HFFc6 (cell line): ENCODE measurements at places on chromosomes 16 and 17. TPM values are rescaled to one million over a fixed set of nuclear protein-coding genes. Genes with fewer than 3 reads are reported as not detected.

- no peak for DNase-seq
Measured at GRCh38 chr16:79067600-79067999, 532.9 kb downstream of the MAF start.

DNA sequence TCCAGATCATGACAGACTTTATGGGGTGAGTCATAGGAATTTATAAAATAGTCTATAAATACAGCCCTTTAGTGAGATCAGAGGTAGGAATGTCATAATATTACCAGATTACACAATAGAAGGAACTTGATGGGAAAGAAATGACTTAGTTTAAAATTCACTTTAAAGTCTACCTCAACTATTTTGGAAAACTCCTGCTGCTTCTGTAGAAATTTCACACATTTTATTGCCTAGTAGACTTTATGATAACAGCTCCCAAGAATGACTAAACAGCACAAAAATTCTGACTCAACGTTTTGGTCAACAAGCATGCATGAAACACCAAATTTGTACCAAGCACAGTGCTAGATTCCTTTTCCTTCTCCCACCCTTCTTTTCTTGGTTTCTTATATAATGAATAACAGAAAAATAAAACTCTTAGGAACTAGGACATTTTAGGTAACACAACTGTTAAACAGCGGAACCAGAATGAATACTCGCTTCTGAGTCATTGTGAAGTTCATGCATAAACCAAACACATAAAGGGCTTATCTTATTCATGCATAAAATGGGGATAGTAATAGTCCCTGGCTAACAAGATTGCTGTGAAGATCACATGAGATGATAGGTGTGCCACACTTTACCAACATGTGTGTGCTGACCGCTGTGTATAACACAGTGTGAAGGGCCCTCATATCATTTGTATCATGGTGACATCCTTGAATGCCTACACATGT, 243.9 kb downstream of the CDH8 start:
- peak; percentile 66 for DNase-seq

DNA sequence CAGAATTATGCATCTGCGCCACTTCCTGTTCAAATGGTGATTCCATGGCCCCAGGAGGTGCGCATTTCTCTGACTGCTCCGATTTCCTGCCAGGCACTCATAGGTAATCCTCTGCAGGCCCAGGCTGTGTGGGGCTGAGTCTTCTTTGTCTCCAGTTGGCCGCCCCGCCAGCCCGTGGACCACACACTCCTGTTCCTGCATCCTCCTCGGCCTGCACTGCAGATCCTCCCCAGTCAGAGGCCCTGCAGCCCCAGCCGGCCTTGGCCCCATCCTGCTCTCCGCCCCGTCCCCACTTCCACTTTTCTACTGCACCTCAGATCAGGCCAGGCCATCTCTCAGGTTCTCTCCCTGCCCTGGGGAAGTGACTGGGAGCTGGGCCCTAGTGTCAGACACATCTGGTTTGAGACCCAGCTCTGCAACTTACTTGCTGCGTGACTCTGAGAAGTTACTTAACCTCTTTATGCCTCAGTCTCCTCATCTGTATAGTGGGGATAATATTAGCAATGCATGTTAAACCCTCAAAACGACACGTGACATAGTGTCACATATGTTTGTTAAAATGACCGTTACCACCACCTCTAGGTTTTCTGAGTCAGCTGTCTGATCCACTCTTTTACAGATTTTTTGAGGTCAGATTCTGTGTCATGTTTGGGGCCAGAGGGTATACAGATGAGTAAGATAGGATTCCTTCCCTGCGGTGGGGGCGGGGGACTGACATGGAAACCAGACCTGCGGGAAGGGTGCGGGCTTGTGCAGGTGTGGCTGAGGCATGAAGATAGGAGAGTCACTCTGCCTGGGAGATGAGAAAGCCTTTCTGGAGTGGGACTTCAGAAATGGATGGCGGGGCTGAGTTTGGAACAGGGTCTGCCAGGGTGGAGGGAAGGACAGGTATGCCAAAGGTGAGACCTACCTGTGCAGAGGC, 12.8 kb downstream of the RAB11FIP4 start:
- DNase-seq: no peak

GRCh38 chr17:4766723-4767122, 5.0 kb upstream of the TM4SF5 start:
- DNase-seq: no peak

DNA sequence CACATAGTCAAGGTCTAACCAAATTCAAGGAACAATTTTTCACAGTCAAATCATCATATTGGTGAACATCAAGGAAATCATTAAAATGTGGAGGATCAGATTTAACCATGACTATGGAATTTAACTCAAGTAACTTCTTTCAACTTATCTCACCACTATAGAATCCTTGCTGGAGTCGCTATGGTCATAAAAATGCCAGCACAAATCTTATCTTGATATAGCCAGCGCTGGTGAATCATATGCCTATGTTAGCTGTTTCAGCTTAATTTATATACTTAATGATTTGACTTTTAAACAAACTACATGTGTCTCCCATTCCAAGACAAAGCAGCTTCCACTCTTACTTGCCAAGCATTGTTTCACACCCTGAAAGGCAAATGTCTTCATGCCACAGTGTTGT, 416.4 kb downstream of the CDH11 start:
- DNase-seq: peak; percentile 32

DNA sequence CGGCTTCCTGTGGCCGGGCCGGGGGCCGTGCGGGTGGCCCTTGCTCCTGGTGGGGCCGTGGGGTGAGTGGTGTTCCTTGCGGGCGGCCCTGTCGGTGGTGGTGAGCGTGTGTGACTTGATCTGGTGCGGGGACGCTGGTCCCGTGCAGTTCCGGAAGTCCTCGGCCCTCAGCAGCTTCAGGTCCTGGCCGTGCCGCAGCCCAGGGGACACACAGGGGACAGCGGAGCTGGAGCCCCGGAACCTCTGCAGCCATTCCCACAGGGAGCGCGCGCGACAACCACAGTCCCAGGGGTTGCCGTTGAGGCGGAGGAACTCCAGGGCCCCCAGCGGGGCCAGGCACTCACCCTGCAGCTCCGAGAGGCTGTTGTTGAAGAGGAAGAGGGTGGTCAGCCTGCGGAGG, 88.4 kb downstream of the RTN4RL1 start:
- DNase-seq: no peak

DNA sequence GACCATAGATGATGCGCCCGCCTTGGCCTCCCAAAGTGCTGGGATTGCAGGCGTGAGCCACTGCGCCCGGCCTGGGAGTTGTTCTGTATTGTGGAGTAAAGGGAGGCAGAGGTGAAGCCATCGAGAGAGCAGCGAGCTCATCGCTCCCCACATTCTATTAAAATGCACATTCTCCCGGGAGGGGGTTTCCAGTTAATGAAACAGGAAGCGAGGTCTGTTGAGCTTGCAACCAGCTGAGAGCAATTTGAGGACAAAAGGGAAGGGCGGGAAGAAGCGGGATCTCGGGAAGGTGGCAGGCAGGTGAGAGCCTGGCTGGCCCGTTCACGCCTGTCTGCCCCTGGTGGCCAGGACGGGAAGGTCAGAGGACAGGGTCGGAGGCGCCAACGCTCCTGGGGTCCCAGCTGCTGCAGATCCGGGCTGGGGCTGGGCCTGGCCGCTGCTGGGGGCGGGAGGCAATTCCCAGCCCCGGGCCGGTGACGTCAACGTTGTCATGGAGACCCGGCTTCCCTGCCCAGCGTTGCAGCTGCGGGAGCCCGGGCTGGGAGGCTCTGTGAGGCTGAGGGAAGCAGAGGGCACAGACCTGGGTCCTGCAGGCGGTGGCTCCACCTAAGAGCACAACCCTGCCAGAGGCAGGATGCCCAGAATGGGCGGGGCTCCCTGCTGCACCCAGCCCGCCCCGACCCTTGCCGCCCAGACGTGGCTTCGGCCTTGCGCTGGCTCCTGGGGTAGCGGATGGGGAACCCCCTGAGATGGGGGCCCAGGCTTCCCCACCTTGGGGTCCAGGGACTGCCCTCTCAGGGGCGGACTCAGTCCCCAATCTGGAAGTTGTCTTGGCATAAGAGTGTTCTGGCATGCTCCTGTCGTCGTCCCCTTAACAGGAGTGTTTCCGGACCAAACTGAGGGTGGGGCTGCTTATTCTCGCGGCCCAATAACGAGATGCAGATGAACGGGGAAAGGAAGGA, 48.7 kb upstream of the PLCG2 start:
- DNase-seq: peak; percentile 39

GRCh38 chr17:9844153-9844552, 18.4 kb downstream of the GLP2R start:
- DNase-seq: no peak

DNA sequence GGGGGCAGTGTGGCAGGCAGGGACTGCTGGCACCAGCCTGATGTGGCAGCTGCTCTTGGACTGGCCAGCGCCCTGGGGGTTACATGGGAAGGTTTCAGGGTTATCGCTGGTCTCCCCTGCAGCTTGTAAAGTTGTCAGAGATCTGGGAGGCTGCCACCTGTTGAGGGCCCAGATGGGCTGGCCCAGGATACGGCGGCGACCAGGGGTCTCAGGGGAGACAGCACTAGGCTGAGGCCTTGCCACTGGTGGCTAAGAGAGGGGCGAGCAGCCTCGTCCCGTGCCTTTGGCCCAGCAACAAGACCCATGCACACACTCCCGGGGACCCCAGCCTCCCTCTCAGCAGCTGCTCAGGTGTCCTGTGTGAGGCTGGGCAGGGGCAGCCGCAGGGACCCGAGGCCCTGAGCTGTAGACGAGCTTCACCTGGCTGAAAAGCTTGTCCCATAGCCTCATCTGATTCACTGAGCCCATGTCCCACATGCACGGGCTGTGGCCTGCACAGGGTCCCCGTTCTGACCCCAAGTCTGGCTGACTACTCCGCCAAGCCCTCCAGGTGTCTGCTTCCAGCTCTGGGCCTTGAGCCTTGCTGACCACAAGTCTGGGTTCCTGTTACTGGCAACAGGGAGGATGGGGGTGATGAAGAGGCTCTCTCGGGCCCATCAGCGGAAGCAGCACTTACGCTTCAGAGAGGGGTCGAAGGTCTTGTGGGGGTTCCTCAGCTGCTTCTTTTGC, 6.2 kb downstream of the DUS1L start:
- no peak for DNase-seq

DNA sequence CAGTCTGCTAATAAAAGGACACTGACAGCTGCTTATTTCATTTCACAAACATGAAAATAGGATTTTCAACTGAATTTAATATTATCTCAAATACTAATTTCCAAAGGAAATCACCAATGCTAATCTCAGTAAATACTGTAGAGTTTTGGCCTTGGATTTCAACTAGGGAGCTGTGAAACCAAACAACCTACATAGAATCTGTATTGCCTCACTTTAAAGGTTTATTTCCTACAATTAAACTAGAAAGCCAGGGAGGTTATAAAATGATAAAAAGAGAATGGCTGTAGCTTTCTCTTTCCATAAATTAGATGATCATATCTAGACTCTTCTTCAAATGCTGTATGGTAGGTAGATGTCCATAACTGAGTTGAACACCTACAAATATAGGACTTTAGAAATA, 82.8 kb downstream of the SKAP1 start:
- no peak for DNase-seq

DNA sequence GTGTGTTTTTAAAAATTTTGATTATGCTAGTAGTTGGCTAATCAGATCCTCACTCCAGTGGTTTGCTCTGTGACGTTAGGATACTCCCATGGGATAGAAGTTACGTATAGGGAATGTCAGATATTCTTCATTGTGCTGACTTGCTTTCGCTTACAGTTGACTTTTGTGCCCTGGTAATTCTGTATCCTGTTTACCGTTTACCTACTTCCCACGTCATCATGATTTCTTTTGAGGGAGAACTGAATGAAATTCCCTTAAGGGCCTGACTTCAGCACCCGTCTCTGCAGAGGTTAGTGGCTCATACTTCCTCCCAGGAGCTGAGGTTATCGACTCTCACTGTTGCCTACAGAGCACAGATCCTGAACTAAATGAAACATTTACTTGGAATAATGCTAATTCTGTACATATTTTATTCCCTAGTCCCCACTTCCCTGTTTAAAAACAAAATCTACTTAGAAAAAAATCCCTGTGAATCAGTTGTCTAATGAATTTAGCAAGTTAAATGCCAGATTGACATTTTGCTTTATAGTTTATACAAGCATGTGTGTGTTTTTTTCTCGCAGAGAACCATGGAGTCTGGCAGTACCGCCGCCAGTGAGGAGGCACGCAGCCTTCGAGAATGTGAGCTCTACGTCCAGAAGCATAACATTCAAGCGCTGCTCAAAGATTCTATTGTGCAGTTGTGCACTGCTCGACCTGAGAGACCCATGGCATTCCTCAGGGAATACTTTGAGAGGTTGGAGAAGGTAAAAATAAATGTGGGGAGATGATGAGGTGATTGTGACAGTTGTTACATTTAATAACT, 2.8 kb downstream of the PRKAR1A start:
- DNase-seq: no peak

DNA sequence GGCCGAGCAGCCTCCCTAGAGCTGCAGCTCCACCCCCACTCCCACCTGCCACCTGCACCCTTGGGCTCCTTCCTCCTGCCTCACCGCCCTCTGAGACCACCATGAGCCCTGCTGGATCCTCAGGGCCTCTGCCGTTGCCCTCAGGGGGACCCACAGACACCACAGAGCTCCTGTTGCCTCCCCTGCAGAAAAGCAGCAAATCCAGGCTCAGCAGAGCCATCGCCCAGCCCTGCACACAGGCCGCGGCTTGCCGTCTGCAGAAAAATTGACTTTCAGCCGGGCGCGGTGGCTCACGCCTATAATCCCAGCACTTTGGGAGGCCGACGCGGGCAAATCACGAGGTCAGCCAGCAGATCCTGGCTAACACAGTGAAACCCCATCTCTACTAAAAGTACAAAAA, 7.0 kb upstream of the PPP1R27 start:
- DNase-seq: no peak

- DNase-seq: no peak
Measured at GRCh38 chr16:30187971-30188561, 4.7 kb downstream of the CORO1A start.

The C16orf92 gene
- total RNA-seq: not detected in 2 replicates

The ZFP3 gene
- 0.03 to 0.19 TPM (median 0.05 TPM) in 3 replicates for total RNA-seq

The NPIPB9 gene
- 0.24 to 0.45 TPM in 2 of 3 replicates, not detected in the other for total RNA-seq

The MYH8 gene
- total RNA-seq: not detected in 3 replicates

The C16orf95 gene
- total RNA-seq: 8.2 to 13.4 TPM (median 10.5 TPM) in 3 replicates

The PROCA1 gene
- 0.63 and 0.74 TPM in 2 replicates for total RNA-seq

The KRTAP9-8 gene
- total RNA-seq: not detected in 3 replicates

The TAT gene
- not detected in 3 replicates for total RNA-seq

The TBC1D3 gene
- 0.10 to 0.51 TPM in 2 of 3 replicates, not detected in the other for total RNA-seq

The UBE2O gene
- 24.3 to 26.3 TPM (median 25.0 TPM) in 3 replicates for total RNA-seq
